CD4-positive, CD25-positive, alpha-beta regulatory T cell (primary cell): ENCODE measurements at places on chromosomes 11 and 22. TPM values are rescaled to one million over a fixed set of nuclear protein-coding genes. Genes with fewer than 3 reads are reported as not detected.
A peak's percentile ranks its signal among the peaks of the same experiment; 100 is the strongest.

Gene CDCA5
- polyA plus RNA-seq = 1.1 TPM

Gene SCO2
- polyA plus RNA-seq = 6.4 TPM

Gene PICK1
- 6.6 TPM for polyA plus RNA-seq

Gene CATSPER1
- not detected for polyA plus RNA-seq

Gene USH1C
- polyA plus RNA-seq = not detected

Gene SCGB1A1
- not detected for polyA plus RNA-seq

Gene NUP98
- polyA plus RNA-seq = 46.5 TPM

Gene SEPTIN3
- 0.11 TPM for polyA plus RNA-seq

Gene GAL3ST3
- not detected for polyA plus RNA-seq

GRCh38 chr11:72741849-72742512 lies 10.2 kb downstream of the ARAP1 start:
- no peak for DNase-seq
- no peaks in the 10 kb centered on the region for H3K36me3 ChIP-seq
- H3K4me1 ChIP-seq = peaks cover 70% of the 10 kb centered on the region
- H3K27me3 ChIP-seq = no peaks in the 10 kb centered on the region

GRCh38 chr22:23471698-23472097 lies 108.4 kb downstream of the IGLL1 start:
- H3K27ac ChIP-seq = no peak overlapping the region
- no peak overlapping the region for H3K4me3 ChIP-seq
- H3K36me3 ChIP-seq = no peaks in the 10 kb centered on the region
- no peaks in the 10 kb centered on the region for H3K4me1 ChIP-seq
- H3K27me3 ChIP-seq = no peaks in the 10 kb centered on the region

GRCh38 chr11:20512869-20513268 lies 86.5 kb upstream of the SLC6A5 start:
- no peaks in the 10 kb centered on the region for H3K4me1 ChIP-seq
- peaks cover 4% of the 10 kb centered on the region for H3K36me3 ChIP-seq
- no peak overlapping the region for H3K4me3 ChIP-seq

GRCh38 chr11:2071748-2072385 lies 67.3 kb downstream of the IGF2 start:
- H3K4me3 ChIP-seq = no peak overlapping the region
- H3K27ac ChIP-seq = no peak overlapping the region
- no peak for DNase-seq
- H3K4me1 ChIP-seq = no peaks in the 10 kb centered on the region
- no peaks in the 10 kb centered on the region for H3K36me3 ChIP-seq
- peaks cover 7% of the 10 kb centered on the region for H3K27me3 ChIP-seq

GRCh38 chr11:67315325-67315909 lies 12.1 kb downstream of the SSH3 start:
- no peak for DNase-seq
- H3K4me1 ChIP-seq = peaks cover 47% of the 10 kb centered on the region
- peaks cover 2% of the 10 kb centered on the region for H3K27me3 ChIP-seq
- H3K27ac ChIP-seq = no peak overlapping the region
- H3K4me3 ChIP-seq = no peak overlapping the region

DNA sequence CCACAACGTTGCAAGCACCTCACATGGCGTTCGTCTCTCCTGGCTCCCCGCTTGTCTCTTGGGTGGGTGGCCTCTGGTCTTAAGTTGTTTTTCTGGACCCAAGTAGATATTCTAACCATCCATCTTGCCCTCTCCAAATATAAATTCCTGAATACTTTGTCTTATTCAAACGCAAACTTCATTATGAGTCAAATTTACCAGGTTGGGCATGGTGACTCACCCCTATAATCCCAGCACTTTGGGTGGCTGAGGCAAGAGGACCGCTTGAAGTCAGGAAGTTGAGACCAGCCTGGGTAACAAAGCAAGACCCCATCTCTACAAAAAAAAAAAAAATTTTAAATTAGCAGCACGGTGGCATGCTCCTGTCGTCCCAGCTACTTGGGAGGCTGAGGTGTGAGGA lies 5.1 kb upstream of the IGSF9B start:
- DNase-seq = no peak
- no peak overlapping the region for H3K4me3 ChIP-seq

GRCh38 chr11:14310679-14311078 lies 48.3 kb downstream of the RRAS2 start:
- DNase-seq = no peak
- no peaks in the 10 kb centered on the region for H3K27me3 ChIP-seq

GRCh38 chr11:107856981-107857517 lies 1.5 kb downstream of the SLC35F2 start:
- DNase-seq = no peak
- peak overlapping the region; percentile 93 for H3K4me3 ChIP-seq
- peaks cover 30% of the 10 kb centered on the region for H3K4me1 ChIP-seq
- H3K27ac ChIP-seq = peak overlapping the region; percentile 63
- no peaks in the 10 kb centered on the region for H3K36me3 ChIP-seq

DNA sequence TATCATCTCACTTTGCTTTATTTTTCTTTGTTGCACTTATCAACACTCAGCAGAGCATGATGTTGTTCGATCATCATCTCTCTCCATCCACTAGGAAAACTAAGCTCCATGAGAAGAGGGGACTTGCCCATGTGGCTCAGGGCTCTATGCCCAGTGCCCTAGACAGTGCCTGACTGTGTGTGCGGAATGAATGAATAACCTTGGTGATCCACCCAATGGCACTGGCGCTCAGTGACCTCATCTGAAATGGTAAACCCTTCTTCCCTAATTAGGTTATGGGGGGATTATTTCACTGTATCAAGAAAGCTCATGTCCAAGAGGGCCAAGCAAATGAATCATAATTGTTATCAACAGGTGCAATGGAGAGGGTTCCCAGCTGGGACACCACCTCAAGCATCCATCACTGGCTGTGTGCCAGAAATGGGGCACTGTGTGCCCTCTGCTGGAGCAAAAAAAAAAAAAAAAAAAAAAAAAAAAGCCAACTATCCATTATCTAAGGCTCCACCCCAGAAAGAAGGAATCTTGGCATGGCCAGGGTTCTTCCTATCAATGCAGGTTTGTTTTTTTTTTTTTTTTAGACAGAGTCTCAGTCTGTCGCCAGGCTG lies 172.6 kb downstream of the LARGE1 start:
- H3K4me3 ChIP-seq = no peak overlapping the region
- no peaks in the 10 kb centered on the region for H3K27me3 ChIP-seq

GRCh38 chr22:33519974-33520903 lies 400.0 kb downstream of the LARGE1 start:
- no peak for DNase-seq
- no peak overlapping the region for H3K27ac ChIP-seq
- no peak overlapping the region for H3K4me3 ChIP-seq
- no peaks in the 10 kb centered on the region for H3K4me1 ChIP-seq
- no peaks in the 10 kb centered on the region for H3K36me3 ChIP-seq
- H3K27me3 ChIP-seq = no peaks in the 10 kb centered on the region

- DNase-seq = no peak
- H3K4me1 ChIP-seq = no peaks in the 10 kb centered on the region
- H3K27ac ChIP-seq = no peak overlapping the region
- no peaks in the 10 kb centered on the region for H3K27me3 ChIP-seq
- no peaks in the 10 kb centered on the region for H3K36me3 ChIP-seq
Observed at GRCh38 chr11:134575504-134576230, 163.6 kb upstream of the B3GAT1 start.

- peaks cover 10% of the 10 kb centered on the region for H3K4me1 ChIP-seq
- H3K4me3 ChIP-seq = no peak overlapping the region
- H3K27ac ChIP-seq = no peak overlapping the region
- no peaks in the 10 kb centered on the region for H3K27me3 ChIP-seq
- no peak for DNase-seq
Observed at GRCh38 chr22:45418056-45418769, 4.7 kb downstream of the RIBC2 start.

DNA sequence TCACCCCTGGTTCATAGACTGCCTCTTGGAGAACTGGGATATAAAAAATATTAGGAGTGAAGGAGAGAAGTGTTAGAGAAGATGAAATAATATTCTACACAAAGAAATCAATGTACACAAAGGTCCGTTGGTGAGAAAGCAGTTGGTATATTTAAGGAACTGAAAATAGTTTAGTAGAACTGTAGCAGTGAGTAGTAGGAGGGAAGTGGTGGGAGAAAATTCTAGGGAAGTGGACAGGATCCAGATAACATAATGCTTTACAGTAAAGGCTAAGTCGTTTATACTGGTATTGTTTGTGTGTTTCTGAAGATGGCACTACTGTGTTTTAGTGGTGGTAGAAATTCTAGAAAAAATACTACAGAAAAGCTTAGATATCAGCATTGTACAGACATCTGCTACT lies 120.8 kb upstream of the CHORDC1 start:
- no peaks in the 10 kb centered on the region for H3K36me3 ChIP-seq
- DNase-seq = no peak
- H3K4me1 ChIP-seq = no peaks in the 10 kb centered on the region
- no peak overlapping the region for H3K27ac ChIP-seq
- no peak overlapping the region for H3K4me3 ChIP-seq
- H3K27me3 ChIP-seq = no peaks in the 10 kb centered on the region

DNA sequence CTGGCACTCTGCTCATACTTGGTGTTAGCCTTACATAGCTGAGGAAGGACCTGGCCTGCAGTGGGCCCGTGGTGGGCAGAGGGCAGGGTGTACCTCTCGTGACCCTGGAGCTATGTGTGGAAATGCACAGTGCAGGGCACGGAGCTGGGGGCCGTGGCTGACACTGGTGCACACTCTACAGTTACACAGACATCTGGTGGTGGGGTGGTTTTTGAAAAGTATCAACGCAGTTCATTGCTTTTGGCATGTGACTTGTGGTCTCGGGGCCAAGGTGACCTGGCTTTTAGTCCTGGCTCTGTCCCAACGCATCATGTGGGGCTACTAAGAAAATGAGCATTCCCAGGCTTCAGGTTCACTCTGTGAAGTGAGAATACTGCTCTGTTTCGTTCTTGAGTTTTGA lies 553.6 kb downstream of the NTM start:
- H3K36me3 ChIP-seq = no peaks in the 10 kb centered on the region
- no peaks in the 10 kb centered on the region for H3K4me1 ChIP-seq
- H3K27ac ChIP-seq = no peak overlapping the region
- no peak overlapping the region for H3K4me3 ChIP-seq
- H3K27me3 ChIP-seq = no peaks in the 10 kb centered on the region
- DNase-seq = no peak

DNA sequence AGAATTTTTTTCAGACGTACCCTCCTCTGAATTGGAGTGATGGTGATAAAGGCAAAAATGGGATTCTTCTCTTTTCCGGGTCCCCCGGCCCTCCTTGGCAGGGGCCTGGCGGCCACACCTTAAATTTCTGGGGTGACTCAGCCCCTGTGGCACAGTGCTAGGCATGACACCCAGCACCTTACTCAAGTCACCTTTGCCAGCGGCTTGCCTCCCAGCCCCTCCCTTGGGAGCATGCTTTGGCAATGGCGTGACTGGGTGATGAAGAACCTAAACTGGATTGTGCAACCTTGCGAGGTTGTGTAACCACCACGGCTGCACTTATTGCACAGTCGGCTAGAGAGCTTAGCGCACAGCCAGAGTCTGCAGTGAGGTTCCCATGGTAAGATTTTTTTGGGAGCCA lies 16.2 kb upstream of the LDLRAD3 start:
- H3K27ac ChIP-seq = no peak overlapping the region
- no peaks in the 10 kb centered on the region for H3K4me1 ChIP-seq
- no peaks in the 10 kb centered on the region for H3K36me3 ChIP-seq
- no peak overlapping the region for H3K4me3 ChIP-seq
- no peak for DNase-seq
- H3K27me3 ChIP-seq = no peaks in the 10 kb centered on the region

GRCh38 chr22:41280065-41280464 lies 5.9 kb downstream of the RANGAP1 start:
- DNase-seq = no peak
- no peaks in the 10 kb centered on the region for H3K27me3 ChIP-seq
- H3K4me3 ChIP-seq = no peak overlapping the region
- H3K4me1 ChIP-seq = peaks cover 8% of the 10 kb centered on the region

GRCh38 chr11:1484695-1485503 lies 1.7 kb downstream of the MOB2 start:
- no peak overlapping the region for H3K27ac ChIP-seq
- no peaks in the 10 kb centered on the region for H3K27me3 ChIP-seq
- no peak overlapping the region for H3K4me3 ChIP-seq
- peaks cover 8% of the 10 kb centered on the region for H3K36me3 ChIP-seq

DNA sequence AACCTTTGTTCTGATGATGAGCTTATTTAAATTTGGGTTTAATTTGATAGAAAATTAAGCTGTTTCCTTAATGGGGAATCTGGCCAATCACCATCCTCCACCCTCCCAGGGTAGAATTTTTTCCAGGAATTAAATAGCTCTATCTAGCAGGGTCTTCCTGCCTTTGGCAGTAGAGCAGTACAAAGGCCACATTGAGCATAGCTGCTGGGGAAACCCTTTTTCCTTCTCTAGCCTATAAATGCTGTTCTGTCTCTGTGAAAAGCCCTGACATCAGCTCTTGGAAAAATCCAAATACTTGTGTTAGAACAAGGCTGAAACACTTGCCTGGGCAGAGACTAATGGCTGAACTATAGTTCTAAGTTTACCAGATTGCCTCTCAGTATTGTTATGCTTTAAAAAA lies 55.1 kb downstream of the ARHGEF12 start:
- no peak for DNase-seq
- no peaks in the 10 kb centered on the region for H3K4me1 ChIP-seq
- no peaks in the 10 kb centered on the region for H3K27me3 ChIP-seq
- H3K4me3 ChIP-seq = no peak overlapping the region
- H3K36me3 ChIP-seq = no peaks in the 10 kb centered on the region
- H3K27ac ChIP-seq = no peak overlapping the region

GRCh38 chr11:6656936-6657335 lies 1.3 kb upstream of the DCHS1 start:
- H3K27ac ChIP-seq = no peak overlapping the region
- H3K4me1 ChIP-seq = peaks cover 4% of the 10 kb centered on the region
- DNase-seq = no peak
- no peak overlapping the region for H3K4me3 ChIP-seq
- no peaks in the 10 kb centered on the region for H3K36me3 ChIP-seq
- H3K27me3 ChIP-seq = peaks cover 23% of the 10 kb centered on the region

- H3K27ac ChIP-seq = peak overlapping the region; percentile 49
- peaks cover 19% of the 10 kb centered on the region for H3K36me3 ChIP-seq
- no peak for DNase-seq
- peaks cover 55% of the 10 kb centered on the region for H3K4me1 ChIP-seq
Observed at GRCh38 chr11:128739589-128739988, 45.7 kb downstream of the FLI1 start.

DNA sequence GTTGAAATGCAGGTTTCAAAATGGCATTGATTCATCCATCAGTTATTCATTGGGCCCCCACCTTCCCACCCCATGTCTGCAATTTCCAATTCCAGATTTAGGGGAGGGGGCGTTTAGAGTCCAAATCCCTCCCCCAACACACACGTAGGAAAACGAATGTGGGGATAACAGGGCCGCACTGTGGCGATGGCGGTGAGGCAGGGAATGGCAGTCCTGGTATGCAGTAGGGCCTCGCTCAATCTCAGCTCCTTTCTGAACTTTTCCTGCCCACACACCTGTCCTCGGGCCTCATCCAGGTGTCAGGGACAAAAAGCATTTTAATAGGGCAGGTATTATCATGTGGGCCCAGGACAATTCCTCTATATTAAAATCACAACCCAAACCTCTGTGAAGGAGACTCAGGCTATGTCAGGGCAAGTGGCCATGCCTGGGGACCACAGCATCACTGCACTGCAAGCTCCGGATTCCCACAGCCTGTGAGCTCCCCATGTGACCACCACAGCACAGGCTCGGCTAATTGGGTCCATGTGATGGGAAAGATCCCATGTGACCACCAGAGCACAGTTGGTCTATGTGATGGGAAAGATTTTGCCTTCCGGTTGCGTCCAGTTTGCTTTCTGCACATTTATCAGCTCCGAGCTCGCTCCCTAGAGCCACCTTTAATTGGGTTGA lies 44.5 kb downstream of the RTL6 start:
- H3K27me3 ChIP-seq = no peaks in the 10 kb centered on the region
- no peak overlapping the region for H3K27ac ChIP-seq
- DNase-seq = no peak
- no peak overlapping the region for H3K4me3 ChIP-seq
